ENCODE measurements at places on chromosomes 7 and 10. TPM values are rescaled to one million over a fixed set of nuclear protein-coding genes. Genes with fewer than 3 reads are reported as not detected.

MKX gene
- total RNA-seq = not detected

ZNF487 gene
- 6.7 TPM for total RNA-seq

IDI2 gene
- total RNA-seq = not detected

SRRM3 gene
- total RNA-seq = 8.5 TPM

LRRC18 gene
- not detected for total RNA-seq

GFRA1 gene
- total RNA-seq = 0.37 TPM

PKD2L1 gene
- not detected for total RNA-seq

PNLIPRP2 gene
- not detected for total RNA-seq

SLC39A12 gene
- total RNA-seq = not detected

LRMDA gene
- not detected for total RNA-seq

LIPN gene
- not detected for total RNA-seq

Measured in G401 (cell line).